Lung (tissue), 17 donors: ENCODE measurements at places on chromosomes 6 and 20. TPM values are rescaled to one million over a fixed set of nuclear protein-coding genes. Genes with fewer than 3 reads are reported as not detected.

NXT1 gene
- 19.1 TPM for total RNA-seq

CNR1 gene
- total RNA-seq, result 18.3 TPM

ADAM33 gene
- total RNA-seq, result 6.6 TPM

RAD21L1 gene
- total RNA-seq, result 0.23 TPM

CD40 gene
- total RNA-seq, result 20.4 TPM

- H3K36me3 ChIP-seq, result peaks cover 5% of the 10 kb centered on the region
- H3K4me1 ChIP-seq, result peaks cover 10% of the 10 kb centered on the region
- DNase-seq, result no peak
- H3K27me3 ChIP-seq, result no peaks in the 10 kb centered on the region
These were observed 34.2 kb downstream of the KATNA1 start for GRCh38 chr6:149614337-149614736.

WFDC10B gene
- total RNA-seq, result not detected

- DNase-seq, result no peak
- no peak overlapping the region for H3K4me3 ChIP-seq
- no peaks in the 10 kb centered on the region for H3K27me3 ChIP-seq
- H3K27ac ChIP-seq, result no peak overlapping the region
- H3K36me3 ChIP-seq, result no peaks in the 10 kb centered on the region
These were observed 603.9 kb downstream of the HDGFL1 start for GRCh38 chr6:23173234-23173633.

FBXO5 gene
- total RNA-seq, result 4.2 TPM

GRCh38 chr20:22775256-22775655 is 190.9 kb upstream of the FOXA2 start:
- no peak overlapping the region for H3K4me3 ChIP-seq
- H3K36me3 ChIP-seq, result no peaks in the 10 kb centered on the region
- H3K4me1 ChIP-seq, result no peaks in the 10 kb centered on the region
- H3K27me3 ChIP-seq, result no peaks in the 10 kb centered on the region

IL20RA gene
- total RNA-seq, result 4.7 TPM
